ENCODE measurements at places on chromosomes 2 and 18.
A peak's percentile ranks its signal among the peaks of the same experiment; 100 is the strongest.

- no peak for DNase-seq
Observed at GRCh38 chr2:138086576-138086975, 122.3 kb downstream of the HNMT start.

GRCh38 chr18:79577451-79578395 is 101.9 kb upstream of the CTDP1 start:
- peak; percentile 82 for DNase-seq

- DNase-seq = no peak
Observed at GRCh38 chr2:109196081-109196875, 67.3 kb downstream of the SH3RF3 start.

- no peak for DNase-seq
Observed at GRCh38 chr2:31268344-31268743, 34.4 kb downstream of the EHD3 start.

- no peak for DNase-seq
Observed at GRCh38 chr2:111176867-111177266, 56.2 kb downstream of the BCL2L11 start.

DNA sequence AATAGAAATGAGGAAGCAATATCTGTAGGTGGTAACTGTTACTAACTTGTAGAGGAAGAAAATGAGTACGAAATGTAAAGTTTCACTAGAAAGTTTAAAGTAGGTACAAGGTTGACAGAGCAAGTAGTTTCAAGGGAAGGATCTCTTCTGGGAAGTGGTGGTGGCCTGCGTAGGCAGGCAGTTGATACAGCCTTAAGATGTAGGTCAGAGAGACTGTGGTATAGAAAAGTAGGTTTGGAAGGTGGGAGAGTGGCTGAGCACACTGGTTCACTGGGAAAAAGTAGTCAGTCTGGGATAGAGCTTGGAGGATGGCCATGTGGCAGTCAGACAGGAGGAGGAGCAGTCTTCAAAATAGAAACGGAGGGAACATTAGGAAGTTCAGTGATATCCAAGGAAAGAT is 23.5 kb downstream of the KDM3A start:
- DNase-seq = no peak

GRCh38 chr2:216029416-216030129 is 16.2 kb upstream of the MREG start:
- no peak for DNase-seq

DNA sequence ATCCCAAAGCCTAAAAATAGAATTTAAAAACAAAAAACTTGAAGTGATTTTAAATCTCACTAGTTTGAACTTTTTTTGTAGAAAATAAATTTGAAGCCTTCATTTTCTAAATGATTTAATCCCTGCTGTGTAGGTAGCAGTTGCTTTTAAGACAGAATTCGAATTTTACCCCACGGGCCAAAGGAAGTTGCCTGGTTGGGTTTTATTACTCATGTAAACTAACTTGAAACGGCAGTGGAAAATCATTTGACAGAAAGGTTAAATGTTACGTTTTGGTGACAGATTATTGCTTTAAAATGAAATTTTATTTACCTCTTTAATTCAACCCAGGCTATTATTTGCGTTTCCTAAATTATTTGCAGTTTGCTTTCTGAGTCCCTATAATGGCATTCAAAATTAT is 2.0 kb downstream of the MAPRE2 start:
- no peak for DNase-seq

- DNase-seq = no peak
Observed at GRCh38 chr18:13612196-13612997, 114.0 kb downstream of the FAM210A start.

DNA sequence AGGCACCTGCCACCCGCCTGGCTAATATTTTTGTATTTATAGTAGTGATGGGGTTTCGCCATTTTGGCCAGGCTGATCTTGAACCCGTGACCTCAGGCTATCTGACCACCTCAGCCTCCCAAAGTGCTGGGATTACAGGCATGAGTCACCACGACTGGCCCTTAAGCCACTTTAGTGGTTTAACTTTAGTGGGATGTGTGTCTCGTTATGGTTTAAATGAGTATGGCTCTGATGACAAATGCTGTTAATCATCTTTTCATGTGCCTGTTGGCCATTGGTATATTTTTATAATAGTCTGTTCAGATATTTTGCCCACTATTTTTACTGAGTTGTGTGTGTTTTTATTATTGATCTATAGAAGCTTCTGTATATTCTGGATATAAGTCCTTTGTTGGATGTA is 205.9 kb downstream of the MYO1B start:
- no peak for DNase-seq

Measured in chondrocyte (in vitro differentiated cells).